Stimulated activated CD4-positive, alpha-beta T cell treated with anti-CD3 and anti-CD28 coated beads, TNF-alpha, amount 100 ng/mL, for 1 hour (primary cell): ENCODE measurements at places on chromosomes 6 and 20.

DNA sequence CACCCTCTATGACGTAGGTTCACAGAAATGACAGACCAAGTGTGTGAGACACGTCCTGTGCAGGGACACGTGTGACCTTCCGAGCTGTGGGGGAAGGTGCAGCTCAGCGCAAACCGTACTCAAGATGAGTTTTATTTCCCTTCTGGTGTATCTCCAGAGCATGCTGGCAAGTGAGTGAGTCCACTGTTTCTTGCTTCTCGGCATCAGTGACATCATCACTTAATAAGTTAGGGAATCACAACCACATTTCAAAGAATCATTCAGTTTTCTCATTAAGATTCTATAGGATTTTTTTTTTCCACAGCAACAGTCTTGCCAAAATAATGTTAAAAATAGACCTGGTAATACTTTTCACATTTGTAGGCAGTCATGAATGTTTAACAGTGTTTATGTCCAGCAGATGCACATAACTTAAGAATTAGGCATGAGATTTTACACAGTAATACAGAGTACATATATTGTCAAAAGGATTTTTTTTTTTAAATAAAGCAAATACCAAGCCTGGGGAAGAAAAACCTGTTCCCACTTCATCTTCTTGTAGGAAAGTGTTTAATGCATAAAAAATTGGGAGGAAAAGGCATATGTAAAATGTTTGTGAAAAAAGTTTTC lies 417.8 kb downstream of the CDC5L start:
- no peak for DNase-seq

DNA sequence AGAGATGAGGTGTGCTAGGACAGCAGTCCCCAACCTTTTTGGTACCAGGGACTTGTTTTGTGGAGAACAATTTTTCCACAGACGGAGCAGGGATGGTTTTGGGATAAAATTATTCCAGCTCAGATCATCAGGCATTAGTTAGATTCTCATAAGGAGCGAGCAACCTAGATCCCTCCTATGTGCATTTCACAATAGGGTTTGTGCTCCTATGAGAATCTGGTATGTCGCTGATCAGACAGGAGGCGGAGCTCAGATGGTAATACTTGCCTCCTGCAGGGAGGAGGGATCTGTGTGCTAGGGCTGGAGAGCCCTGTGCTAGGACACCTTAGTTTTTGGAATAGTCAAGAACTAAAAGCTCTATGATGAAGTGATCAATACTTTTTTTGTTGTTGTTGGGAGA lies 2.5 kb downstream of the SMIM13 start:
- DNase-seq = no peak

GRCh38 chr6:90468080-90468479 lies 118.8 kb downstream of the MAP3K7 start:
- DNase-seq = no peak

- no peak for DNase-seq
These were observed 40.6 kb downstream of the STXBP5 start for GRCh38 chr6:147244832-147245231.

DNA sequence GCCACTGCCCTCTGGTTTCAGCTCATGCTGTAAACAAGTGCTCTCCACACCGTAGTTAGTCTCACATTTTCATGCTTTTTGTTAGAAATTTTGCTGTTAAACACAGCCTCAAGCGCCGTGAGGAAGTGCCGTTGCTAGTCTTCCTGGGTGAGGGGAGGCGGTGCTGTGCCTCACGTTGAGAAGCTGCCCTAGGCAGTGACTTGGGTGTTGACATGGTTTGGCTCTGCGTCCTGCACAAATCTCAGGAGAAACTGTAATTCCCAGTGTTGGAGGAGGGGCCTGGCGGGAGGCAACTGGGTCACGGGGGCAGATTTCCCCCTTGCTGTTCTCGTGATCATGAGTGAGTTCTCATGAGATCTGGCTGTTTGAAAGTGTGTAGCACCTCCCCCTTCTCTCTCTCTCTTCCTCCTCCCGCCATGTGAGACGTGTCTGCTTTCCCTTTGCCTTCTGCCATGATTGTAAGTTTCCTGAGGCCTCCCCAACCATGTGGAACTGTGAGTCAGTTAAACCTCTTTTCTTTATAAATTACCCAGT lies 95.8 kb downstream of the ERMARD start:
- DNase-seq = no peak

- DNase-seq = no peak
These were observed 37.3 kb upstream of the UST start for GRCh38 chr6:148709577-148709976.

DNA sequence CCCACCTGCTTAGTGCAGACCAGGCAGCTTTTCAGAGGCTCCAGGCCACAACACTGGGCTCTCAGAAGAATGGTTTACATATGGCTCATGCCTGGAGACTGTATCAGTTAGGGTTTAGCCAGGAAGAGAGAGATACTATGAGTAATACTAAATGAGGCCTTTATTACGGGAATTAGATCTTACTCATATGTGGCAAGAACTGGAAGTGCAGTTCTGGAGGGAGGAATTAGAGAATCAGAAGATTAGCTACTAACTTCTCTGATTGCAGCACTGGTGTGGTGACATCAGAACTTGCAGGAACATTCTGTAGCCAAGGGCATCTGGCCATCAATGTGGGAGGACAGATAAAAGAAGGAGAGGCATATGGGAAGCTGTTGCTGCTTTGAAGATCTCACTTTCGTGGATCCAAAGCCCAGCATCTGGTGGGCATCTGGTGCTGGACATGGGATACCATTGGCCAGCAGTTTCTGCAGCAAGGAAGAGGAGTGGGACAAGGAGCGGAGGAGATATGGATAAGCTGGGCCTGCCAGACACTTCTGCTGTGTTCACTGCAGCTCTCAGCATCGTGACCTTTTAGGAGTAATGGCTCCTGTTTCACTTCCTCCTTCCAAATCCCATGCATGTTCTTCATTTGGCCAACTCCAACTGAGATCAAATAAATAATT lies 248.5 kb downstream of the BTBD3 start:
- DNase-seq = no peak
